ENCODE measurements at places on chromosomes 1 and 21.

DNA sequence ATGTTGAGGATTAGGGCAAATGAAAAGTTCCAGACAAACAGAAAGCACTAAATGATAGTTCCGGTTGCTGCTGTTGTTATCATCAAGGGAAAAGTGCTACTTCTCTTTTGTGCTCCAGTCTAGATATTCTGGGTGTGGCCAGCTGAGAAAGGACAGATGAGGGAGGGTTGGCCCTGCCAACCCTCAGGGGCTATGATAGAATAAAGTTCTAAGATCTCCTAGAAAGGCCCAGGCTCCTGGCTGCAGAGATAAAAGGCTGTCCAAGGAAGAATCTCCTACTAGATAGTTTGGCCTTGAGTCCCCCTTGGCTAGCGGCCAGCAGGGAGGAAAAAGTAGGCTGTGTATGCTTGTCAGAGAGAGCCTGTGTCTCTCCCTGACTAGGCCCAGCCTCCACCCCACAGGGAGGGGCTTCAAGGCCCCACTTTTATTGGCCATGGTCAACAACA is 31.5 kb downstream of the RIMS3 start:
- DNase-seq: peak; percentile 33

- DNase-seq: no peak
Observed at GRCh38 chr1:98904684-98905083, 100.0 kb downstream of the PLPPR5 start.

DNA sequence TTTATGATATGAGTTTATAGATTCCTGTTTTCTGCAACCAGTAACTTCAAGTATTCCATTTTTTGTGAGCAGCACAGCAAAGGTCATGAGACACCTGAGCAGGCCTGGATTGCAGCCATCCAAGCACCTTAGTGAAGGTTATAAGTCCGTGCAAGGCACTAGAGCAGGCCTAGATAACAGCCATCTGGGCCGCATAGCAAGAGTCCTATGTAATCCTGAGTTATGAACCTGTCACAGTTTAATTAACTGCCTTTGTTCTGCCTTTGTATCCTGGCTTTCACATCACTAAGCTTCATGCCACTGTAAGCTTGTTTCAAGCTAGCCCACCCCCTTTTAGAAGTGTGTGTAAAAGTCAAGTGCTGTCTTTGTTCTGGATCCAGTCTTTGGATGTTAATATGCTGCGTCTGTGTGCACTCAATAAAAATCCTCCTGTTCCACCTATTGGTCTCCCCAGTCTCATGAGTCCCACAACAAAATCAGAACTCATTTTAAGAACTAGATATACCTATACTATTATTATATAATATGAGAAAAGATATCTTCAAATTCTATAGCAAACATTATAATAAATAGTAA is 556.2 kb upstream of the CHRM3 start:
- no peak for DNase-seq

- DNase-seq: no peak
Observed at GRCh38 chr1:244354810-244355278, 96.9 kb downstream of the ADSS2 start.

- DNase-seq: no peak
Observed at GRCh38 chr1:184194236-184194635, 142.7 kb downstream of the TSEN15 start.

DNA sequence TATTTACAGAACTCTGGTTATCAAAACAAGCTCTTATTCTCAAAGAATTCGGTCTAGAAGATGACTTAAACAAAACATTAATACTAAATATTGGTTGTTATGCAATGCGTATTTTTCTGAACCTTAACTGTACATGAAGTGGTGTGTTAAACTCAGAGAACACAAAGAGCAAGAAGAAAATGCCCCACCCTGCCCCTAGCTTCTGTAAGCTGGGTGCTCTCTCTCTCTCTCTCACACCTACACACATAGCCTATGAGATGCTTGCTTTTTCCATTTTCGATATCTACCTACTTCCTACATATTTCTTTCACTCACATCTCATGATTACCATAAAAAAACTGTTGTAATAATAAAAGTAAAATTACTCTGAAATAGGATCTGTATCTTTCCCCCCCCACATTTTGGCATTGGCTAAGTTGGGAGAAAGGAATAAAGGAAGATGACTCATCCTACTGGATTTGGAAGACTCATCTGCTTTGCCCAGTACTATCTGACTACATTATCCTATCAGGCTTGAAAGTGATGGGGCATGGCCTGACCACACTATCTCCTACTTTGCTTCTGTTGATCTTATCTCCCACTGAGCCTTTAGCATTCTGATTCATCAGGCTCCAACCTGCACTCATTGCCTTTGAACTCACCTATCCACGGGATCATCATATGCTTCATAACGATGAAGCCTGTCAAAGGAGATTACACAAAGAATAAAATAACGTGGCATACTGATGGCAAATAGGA is 2.9 kb downstream of the CRYZ start:
- peak; percentile 77 for DNase-seq

DNA sequence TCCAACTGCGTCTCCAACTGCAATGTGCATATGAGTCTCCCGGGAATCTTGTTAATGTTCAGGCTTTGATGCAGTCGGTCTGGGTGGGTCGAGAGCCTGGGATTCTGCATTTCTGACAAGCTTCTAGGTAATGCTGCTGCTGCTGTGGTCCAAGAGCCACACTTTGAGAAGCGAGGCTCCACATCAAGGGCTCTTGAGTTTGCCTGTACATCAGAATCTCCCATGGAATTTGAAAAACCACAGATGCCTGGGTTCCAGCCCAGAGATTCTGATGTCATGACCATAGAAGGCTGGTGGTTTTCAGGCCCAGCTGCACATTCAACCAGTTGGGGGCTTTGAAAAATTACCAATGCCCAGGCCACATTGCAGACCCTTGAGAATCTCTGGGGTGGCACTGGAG is 93.9 kb upstream of the TARDBP start:
- peak; percentile 68 for DNase-seq

GRCh38 chr1:84103197-84103992 is 40.7 kb upstream of the PRKACB start:
- DNase-seq: peak; percentile 93

DNA sequence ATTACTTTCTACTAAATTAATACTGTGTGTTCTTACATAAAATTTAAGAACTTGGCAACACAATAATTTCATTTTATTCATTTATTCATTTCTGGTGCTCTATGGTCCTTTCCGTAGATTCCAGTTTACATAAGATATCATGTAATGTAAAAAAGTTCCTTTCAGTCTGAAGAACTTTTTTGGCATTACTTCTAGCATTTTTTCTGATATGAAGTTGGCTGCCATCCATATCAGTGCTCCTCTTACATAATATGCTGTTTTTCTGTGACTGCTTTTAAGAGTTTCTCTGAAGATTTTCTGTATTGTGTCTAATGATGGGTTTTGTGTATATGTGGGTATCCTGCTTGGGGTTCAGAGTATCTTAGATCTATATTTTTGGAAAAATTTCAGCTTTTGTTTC is 34.8 kb downstream of the LIN9 start:
- DNase-seq: peak; percentile 41

- no peak for DNase-seq
Observed at GRCh38 chr1:159877695-159878444, 15.4 kb upstream of the VSIG8 start.

- peak; percentile 69 for DNase-seq
Observed at GRCh38 chr1:98316286-98316905, 345.1 kb upstream of the SNX7 start.

DNA sequence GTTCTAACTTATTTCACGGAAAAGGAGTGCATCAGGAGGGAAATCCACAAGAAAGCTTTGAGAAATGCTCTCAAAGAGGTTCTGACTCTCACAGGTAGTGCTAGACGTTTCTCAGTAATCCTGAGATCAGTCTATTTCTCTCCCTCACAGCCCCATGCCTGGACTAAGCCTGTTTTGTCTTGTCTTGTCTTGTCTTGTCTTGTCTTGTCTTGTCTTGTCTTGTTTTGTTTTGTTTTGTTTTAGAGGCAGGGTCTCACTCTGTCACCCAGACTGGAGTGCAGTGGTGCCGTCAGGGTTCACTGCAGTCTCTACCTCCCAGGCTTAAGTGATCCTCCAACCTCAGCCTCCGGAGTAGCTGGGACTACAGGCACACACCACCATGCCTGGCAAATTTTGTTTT is 133.3 kb upstream of the SGIP1 start:
- DNase-seq: no peak

DNA sequence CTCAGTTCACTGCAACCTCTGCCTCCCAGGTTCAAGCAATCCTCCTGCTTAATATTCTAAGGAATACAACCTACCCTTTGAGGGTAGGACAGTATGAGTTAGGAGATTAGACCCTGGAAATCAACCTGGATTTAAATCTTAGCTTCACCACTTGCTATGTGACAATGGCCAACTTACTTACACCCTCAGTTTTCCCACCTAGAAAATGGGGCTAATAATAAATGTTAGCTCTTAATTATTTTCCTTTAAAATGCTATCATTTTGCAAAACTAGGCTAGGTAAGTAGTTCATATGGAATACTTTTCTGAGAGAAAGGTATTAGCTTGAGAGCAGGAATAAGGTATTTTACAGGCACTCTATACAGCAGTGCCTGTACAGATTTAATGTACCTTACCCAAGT is 110.8 kb downstream of the PHTF1 start:
- no peak for DNase-seq

DNA sequence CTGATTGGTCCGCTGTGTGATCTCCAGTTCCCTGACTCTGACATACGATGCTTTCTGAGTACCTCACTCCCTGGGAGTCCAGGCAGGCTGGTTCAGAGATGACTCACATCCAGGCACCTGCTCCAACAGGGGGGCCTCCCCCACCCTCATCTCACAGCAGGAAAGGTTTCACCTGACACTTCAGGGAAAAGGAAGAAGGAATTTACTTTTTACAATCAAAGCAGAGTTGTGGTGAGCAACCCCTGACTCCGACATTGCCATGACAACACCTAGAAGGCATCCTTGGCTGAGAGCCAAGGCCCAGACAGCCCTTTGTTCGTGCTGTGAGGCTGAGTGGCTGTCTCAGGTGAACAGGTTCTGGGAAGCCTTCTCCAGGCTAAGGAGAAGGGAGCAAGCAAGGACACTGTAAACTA is 164.6 kb upstream of the GJB5 start:
- no peak for DNase-seq

DNA sequence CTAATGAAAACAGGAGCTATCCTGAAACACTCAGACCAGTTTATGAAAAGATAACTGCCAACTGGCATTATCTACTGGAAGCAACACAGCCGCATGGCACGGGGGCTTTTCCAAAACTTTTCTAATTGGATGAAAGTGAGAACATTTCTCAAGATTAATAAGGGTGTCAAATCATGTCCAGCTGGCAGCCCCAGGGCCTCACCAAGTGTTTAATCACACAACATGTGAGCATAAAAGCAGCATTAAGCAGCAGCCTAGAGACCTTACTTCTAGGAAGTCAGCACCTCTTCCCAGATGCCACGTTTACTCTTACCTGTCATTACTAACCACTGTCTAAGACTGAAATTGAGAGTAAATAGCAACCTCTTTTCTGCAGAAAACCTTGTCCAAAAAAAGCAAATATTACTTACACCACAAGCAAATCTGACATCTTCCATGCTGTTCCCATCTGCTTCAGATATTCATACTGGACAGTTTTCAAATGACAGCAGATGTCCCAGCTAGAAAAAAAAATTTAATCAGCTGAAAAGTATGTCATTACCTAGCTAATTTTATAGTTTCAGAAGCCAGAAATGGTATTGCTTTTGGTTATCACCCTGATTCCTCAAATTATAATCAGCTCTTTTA is 341.5 kb upstream of the ZP4 start:
- no peak for DNase-seq

- peak; percentile 75 for DNase-seq
Observed at GRCh38 chr1:120178799-120179756, 2.8 kb upstream of the SEC22B start.

- no peak for DNase-seq
Observed at GRCh38 chr1:230549625-230550024, 92.7 kb upstream of the COG2 start.

DNA sequence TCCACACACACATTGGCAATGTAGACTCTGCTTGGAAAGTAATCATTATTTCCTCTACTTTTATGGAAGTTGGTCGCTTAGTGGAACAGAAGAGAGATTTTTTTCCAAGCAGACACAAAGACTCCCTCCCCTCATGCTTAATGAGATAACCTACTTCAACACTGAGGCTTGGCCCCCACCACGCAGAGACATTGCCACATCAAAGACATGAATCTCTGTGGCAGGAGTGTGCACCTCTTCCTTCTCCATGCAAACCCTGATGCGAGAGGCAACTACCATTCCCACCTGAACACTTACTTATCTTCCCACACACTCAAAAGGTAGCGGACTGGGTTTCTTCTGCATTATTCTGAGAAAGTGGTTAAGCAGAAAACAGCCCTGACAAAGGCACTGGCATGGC is 37.3 kb upstream of the LPAR3 start:
- DNase-seq: no peak

DNA sequence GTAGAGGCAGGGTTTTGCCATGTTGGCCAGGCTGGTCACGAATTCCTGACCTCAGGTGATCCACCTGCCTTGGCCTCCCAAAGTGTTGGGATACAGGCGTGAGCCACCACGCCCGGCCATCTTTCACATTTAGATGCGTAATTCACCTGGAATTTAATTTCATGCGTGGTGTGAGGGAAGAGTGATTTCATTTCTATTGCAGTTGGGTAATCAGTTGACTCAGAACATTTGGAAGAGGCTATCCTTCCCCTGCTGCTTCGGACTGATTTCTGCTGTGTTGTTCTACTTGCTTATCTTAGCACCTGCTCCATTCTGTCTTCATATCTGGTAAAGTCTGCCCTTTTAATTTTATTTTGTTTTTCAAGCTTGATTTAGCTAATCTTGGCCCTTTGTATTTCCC is 19.1 kb downstream of the DIP2A start:
- DNase-seq: peak; percentile 79

GRCh38 chr1:190957565-190957964 is 479.9 kb upstream of the BRINP3 start:
- DNase-seq: no peak

DNA sequence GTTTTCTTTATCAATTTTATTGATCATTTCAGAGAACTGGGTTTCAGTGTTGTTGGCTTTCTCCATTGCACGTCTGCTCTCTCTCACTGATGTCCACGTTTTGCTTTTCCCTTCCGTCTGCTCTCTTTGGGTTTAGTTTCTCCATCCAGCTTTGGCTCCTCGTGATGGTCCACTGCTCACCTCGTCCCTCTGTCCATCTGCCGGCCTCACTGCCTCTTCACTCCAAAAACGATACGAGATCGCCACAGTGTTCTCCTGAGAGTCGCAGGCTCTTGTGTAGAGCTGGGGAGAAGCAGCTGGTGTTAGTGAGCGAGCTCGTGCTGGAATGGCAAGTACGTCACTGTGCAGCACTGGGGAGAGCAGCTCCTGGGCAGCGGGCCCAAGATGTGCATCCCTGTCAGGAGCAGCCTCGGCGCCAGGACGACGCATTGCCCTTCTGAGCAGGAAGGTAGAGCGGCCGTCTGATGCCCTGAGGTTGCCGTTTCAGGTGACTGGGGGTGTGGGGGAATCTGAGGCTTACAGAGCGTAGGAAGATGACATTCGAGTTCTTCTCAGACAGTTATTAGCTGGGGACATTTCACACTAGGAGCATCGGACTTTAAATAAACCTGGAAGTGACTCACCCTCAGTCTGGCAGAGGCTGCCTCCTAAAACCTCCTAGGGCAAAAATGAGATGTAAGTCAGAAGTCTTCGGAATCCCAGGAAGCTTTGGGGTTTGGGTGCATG is 31.4 kb upstream of the PCBP3 start:
- DNase-seq: no peak

GRCh38 chr1:11407301-11407994 is 71.5 kb upstream of the DISP3 start:
- no peak for DNase-seq

- DNase-seq: peak; percentile 54
Observed at GRCh38 chr21:31447505-31447904, 103.4 kb upstream of the TIAM1 start.

- DNase-seq: no peak
Observed at GRCh38 chr1:58266242-58266641, 280.3 kb downstream of the OMA1 start.

- DNase-seq: no peak
Observed at GRCh38 chr1:14954210-14954609, 199.3 kb upstream of the TMEM51 start.
